ENCODE measurements at places on chromosomes 2 and 18.

- DNase-seq: peak; percentile 45
Observed at GRCh38 chr2:85134255-85134895, 1.2 kb downstream of the TCF7L1 start.

- DNase-seq: no peak
Observed at GRCh38 chr2:170711774-170712652, 3.1 kb upstream of the SP5 start.

DNA sequence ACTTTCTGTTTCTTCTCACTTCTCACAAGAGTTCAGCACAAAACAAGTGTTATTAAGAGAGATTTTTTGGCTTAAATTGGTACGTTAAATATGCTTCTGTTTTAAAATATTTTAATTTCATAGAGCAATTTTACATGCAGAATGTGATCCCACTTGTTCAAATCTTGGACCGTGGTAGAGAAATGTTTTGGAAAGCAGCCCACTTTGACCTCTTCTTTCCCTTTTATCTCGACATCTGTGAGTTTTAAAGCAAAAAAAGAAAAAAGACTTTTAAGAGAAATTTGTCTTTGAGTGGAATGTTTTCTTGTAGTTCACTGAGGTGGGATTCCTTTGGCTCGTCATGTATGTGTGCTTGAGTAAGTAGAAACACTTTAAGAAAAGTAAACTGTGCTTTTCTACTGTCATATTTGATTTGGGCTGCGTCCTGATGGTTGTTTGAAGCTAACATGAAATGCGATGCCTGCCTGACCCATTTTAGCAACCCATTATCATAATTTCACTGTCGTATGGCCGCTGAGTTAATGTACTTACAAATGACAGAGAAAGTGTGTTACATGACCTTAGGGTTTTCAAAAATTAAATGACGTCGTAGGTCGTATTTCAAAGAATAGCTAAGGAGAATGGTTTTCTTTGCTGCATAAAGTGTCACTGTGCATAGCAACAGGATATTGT lies 54.5 kb downstream of the TSHZ1 start:
- no peak for DNase-seq

DNA sequence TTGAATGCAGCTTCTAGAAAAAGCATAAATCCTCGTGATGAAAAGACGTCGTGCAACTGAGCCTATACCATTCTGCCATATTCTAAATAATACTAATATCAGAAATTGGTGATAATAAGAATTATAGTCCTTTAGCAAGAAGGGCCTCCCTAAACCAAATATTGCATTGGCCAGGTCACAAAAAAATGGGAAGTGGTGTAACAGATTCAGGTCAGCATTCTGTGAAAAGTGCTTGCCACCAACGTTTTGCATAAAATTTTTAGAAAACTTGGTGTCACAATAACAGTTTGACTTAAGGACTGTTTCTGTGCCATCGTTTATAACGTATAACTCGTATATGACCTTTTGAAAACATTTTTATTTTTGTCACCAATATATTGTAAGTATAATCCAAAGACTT lies 603.6 kb downstream of the CPS1 start:
- no peak for DNase-seq

DNA sequence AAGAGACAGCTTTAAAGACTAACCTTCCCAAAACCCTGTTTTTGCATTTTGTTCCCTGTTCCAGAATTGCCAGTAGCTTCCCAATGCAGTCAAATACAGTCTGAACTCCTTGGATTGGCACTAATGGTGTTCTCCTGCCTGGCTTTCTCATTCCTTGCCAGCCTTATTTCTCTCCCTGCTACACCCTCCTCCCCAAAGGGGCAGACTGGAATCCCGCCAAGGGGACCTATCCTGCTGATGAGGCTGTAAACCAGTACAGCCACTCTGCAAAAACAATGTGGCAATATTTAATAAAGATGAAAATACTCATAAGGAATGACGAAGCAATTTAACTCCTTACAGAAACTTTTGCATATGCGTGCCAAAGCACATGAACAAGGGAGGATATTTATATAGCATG lies 4.5 kb upstream of the SLC4A5 start:
- DNase-seq: no peak

- no peak for DNase-seq
Observed at GRCh38 chr2:83990636-83991035, 468.4 kb downstream of the SUCLG1 start.

DNA sequence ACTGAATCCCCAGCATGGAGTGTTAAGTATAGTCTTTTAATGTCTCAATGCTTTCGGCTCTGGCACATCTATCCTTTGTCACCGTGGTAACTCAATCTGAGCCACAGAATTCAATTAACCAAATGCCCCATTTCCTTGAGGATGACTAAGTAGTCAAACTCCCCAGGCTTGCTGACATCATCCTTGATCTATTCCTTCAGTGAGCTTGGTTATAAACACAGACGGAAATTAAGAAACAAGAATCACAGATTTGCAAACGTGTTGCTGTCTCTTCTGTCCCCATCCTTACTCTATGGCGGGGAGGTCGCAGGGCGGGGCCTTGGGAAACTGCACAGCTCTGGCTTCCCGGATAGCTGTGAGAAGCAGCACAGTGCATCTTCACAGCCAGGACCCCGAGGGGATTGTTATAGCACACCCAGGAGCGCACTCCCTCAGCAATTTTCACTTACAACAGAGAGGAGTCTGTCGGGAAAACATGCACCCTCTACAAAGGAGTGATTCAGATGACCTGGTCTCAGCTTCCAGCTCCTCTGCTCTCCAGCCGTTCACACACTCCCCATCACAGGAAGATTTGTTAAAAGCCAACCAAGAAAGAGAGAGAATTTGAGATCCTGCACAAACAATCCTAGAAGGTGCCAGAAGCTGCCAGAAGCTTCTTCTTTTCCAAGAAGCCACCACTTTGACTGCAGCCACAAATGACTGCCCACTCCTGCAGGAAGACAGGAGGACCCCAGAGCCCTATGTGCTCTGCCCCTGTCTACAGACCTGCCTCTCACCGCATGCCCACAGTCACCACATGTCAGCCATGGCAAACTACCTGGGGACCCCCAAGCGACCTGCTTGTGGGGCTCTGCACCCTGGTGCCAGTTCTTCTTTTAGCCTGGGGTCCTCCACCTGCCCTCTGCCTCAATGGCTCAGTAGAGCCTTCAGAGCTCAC lies 44.9 kb upstream of the YWHAQ start:
- peak; percentile 94 for DNase-seq

GRCh38 chr2:39693245-39693644 lies 27.5 kb downstream of the TMEM178A start:
- no peak for DNase-seq

GRCh38 chr2:217783243-217783642 lies 219.6 kb downstream of the TNS1 start:
- DNase-seq: no peak

DNA sequence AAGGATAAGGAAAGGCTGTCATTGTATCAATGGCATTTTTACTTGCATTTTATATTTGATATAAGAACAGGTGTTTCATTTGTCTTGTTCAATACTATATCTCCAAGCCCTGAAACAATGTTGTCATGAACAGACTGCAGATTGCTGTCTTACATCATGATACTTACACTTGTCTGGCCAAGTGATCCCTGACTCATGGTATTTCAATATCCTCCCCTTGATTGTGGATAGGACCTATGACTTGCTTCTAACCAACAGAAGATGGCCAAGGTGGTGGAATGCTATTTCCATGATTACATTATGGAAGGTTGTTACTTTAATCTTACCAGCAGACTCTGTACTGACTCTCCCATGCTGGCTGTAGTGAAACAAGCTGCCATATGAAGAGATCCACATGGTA lies 471.1 kb downstream of the CCDC85A start:
- no peak for DNase-seq

DNA sequence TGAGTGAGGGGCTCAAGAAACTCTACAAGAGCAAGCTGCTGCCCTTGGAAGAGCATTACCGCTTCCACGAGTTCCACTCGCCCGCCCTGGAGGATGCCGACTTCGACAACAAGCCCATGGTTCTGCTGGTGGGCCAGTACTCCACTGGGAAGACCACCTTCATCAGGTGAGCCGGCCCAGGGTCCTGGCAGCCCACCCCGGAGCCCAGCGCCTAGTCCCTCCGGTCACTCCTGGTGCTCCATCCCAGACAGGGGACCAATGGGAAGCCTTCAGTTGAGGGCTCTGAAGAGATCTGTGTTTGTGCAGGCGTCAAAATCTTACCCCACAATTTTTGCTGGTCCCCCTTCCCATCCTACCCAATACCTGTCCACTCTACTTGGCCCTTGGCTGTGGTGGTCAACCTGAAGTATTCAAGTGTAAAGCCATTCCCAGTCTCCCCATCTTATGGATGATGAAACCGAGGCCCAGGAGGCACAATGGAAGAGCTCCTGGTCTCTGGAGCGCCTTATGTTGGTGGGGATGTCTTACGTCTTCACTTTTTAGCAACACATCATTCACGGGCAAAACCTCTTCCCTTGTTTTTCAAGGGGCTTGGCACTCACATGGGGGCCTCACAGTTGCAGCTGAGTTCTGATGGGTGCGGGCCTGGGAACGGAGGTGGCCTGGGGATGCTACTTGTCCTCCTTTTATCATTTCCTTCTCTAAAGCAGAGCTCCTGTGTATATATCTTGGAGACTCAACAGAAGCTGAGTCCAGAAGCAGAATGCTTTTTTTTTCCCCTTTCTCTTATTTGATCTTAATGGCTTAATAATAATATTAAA lies 941 bp downstream of the EHD3 start:
- no peak for DNase-seq

GRCh38 chr2:153403940-153404339 lies 74.6 kb downstream of the RPRM start:
- DNase-seq: no peak

- DNase-seq: peak; percentile 69
Observed at GRCh38 chr2:105393373-105394055, 5.3 kb downstream of the FHL2 start.

GRCh38 chr18:42025974-42026625 lies 71.1 kb downstream of the PIK3C3 start:
- DNase-seq: no peak

- peak; percentile 44 for DNase-seq
Observed at GRCh38 chr2:219331560-219332213, 857 bp downstream of the RESP18 start.

GRCh38 chr2:223941579-223942277 lies 3.4 kb downstream of the WDFY1 start:
- DNase-seq: peak; percentile 92

DNA sequence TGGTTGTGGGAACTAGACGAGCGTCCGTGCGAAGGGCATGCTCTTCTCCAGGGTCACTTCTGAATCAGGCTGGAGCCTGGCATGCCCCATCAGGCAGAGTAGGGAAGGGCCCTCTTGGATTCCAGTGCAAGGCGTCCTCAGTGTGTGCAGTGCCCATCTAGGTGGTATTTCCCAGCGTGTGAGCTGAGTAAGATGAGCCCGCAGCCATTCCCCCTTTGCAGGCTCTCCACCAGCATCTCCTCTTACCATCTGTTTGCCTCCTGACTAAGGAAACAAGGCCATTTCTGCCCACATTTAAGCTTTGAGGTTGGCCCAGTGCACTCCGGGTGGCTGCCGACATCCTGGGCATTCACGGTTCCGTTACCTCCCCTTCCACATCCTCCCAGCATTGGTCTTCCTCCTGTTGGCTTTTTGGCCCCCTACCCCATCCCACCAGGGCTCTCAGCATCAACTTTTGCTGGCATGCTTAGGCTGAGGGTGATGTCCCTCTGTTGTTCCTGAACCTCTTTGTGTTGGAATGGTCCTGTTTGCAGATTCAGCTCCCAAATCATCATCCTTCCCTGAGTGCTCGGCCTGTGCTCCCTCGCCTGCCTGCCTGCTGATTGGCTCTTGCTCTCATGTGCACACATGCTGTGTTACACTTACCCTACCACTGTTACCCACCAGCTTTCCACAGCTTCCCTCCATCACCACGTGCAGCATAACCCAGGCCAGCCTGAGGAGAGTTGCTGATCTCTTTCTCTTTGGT lies 11.8 kb downstream of the CEP68 start:
- DNase-seq: no peak

- no peak for DNase-seq
Observed at GRCh38 chr18:57983472-57983871, 60.6 kb upstream of the NEDD4L start.

- DNase-seq: peak; percentile 53
Observed at GRCh38 chr18:77209587-77209986, 40.1 kb upstream of the GALR1 start.

DNA sequence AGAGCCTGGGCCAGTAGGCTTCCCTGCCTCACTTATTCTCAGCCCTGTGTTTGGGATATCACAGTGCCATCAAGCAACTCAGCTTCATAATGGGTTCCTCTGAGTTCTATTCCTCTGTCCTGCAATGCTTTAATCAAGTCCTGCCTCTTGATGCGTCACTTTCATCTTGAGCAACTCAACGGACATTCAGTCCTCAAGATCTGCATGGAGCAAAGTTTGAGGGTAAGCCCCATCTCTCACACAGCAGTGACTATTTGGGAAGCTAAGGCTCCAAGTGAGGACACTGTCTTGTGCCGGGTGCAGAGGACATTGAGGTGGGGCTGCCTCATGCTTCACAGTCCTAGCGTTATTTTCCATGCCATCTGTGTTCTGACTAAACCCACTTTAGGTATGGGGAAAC lies 50.9 kb upstream of the PLB1 start:
- DNase-seq: no peak

DNA sequence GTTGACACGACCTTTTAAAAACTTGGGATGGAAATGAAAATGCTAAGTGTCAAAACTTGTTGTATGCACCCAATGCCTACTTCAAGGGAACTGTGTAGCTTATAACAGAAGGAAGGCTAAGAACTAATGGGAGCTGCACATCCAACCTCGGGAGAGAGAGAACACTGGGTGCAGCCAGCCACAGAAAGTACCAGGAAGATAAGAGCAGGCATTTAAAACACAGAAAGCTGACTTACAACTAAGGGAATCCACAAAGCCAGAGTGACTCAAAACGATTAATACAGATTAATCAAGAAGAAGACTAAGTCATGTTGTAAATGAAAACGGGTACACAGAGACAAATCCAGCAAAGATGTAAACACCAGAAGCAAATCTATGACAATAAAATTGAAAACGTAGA lies 113.4 kb downstream of the HDAC4 start:
- DNase-seq: no peak

- DNase-seq: no peak
Observed at GRCh38 chr18:79542876-79543750, 136.5 kb upstream of the CTDP1 start.

GRCh38 chr2:176105078-176105729 lies 1.9 kb upstream of the HOXD11 start:
- no peak for DNase-seq

GRCh38 chr18:77366067-77366719 lies 116.5 kb downstream of the GALR1 start:
- no peak for DNase-seq

Data from fibroblast of skin of scalp (primary cell).